Smooth muscle cell of the coronary artery (primary cell): ENCODE measurements at places on chromosomes 7 and 10. TPM values are rescaled to one million over a fixed set of nuclear protein-coding genes. Genes with fewer than 3 reads are reported as not detected.

The MSS51 gene
- total RNA-seq = 0.60 and 1.8 TPM in 2 replicates

The HECW1 gene
- total RNA-seq = 2.2 TPM in 1 of 2 replicates, not detected in the other

The LMBR1 gene
- 36.4 and 51.7 TPM in 2 replicates for total RNA-seq

The PRSS58 gene
- total RNA-seq = not detected in 2 replicates

The CLRN3 gene
- not detected in 2 replicates for total RNA-seq

The SYT15B gene
- 0.30 TPM in 1 of 2 replicates, not detected in the other for total RNA-seq

The UNC5B gene
- total RNA-seq = 11.2 and 39.1 TPM in 2 replicates

The ZCWPW1 gene
- total RNA-seq = 0.94 and 1.2 TPM in 2 replicates

The OR13A1 gene
- total RNA-seq = 0.12 TPM in 1 of 2 replicates, not detected in the other

The SEMA3E gene
- 1.1 TPM in 1 of 2 replicates, not detected in the other for total RNA-seq

The DPYSL4 gene
- 4.9 and 7.2 TPM in 2 replicates for total RNA-seq

The SOSTDC1 gene
- not detected in 2 replicates for total RNA-seq

The ACSM6 gene
- total RNA-seq = not detected in 2 replicates

The PRR15 gene
- total RNA-seq = 0.59 and 14.2 TPM in 2 replicates

The MBLAC1 gene
- total RNA-seq = 1.4 and 2.2 TPM in 2 replicates

The CNPY1 gene
- total RNA-seq = not detected in 2 replicates

The GRM3 gene
- total RNA-seq = not detected in 2 replicates

The FRMPD2 gene
- 0.08 TPM in 1 of 2 replicates, not detected in the other for total RNA-seq

The STMP1 gene
- 7.3 and 12.0 TPM in 2 replicates for total RNA-seq

The SUGCT gene
- total RNA-seq = 55.0 and 55.2 TPM in 2 replicates

The CHRM2 gene
- not detected in 2 replicates for total RNA-seq

The EPDR1 gene
- total RNA-seq = 28.0 and 76.3 TPM in 2 replicates

The STK31 gene
- total RNA-seq = not detected in 2 replicates

The SPACDR gene
- 0.38 and 0.70 TPM in 2 replicates for total RNA-seq
